ENCODE measurements at places on chromosomes 3 and 15.

DNA sequence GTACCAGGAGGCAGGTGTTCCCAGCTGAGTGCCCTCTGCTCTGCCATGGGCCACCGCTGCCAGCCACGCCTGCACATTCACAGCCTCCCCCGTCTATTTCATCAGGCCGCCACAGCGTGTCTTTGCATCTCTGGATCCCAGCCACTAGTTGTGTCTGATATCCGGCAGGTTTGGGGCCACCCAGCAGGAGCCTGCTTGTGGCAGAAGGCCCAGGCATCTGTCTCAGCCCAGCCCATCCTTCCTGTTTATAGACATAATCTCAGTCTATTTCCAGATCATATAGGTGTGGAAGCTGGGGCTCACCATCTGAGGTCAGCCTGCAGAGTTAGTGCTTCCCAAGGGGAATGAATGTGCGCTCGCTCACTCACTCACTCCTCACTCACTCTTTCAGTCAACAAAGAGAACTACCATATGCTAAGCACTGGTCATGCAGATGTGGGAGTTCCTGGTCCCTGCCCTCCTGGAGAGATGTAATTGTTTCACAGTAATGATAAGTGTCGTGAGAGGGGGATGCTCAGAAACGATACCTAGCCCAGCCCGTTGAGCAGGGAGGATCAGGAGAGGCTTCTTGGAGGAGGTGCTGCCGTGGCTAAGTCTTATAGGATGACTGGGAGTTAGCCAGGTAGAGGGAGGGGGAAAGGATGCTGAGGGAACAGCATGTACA lies 60.6 kb downstream of the FGD5 start:
- DNase-seq: no peak

- no peak for DNase-seq
These were observed 2.5 kb downstream of the TTBK2 start for GRCh38 chr15:42918047-42918446.

DNA sequence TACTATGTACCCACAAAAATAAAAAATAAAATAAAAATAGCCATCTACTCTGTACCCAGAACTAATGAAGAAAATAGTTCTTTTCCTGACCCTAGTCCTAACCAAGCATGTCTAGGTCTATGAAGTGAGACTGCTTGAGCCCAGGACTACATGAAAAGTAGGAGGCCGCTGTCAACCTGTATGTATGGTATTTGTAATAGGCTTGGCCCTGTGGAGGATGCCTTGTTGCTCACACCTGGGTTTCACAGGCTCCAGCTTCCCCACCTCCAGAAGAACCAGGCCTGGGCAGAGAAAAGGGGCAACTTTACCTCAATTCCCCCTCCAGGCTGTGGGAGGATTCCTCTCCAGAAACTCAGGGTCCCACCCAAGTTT lies 6.8 kb upstream of the PKM start:
- DNase-seq: no peak

- DNase-seq: no peak
These were observed 21.2 kb downstream of the GJD2 start for GRCh38 chr15:34733621-34734020.
